CD8-positive, alpha-beta T cell (primary cell): ENCODE measurements at places on chromosomes 1 and 21. TPM values are rescaled to one million over a fixed set of nuclear protein-coding genes. Genes with fewer than 3 reads are reported as not detected.

GRCh38 chr1:116352349-116352813, 20.7 kb upstream of the ATP1A1 start:
- no peak for DNase-seq

DNA sequence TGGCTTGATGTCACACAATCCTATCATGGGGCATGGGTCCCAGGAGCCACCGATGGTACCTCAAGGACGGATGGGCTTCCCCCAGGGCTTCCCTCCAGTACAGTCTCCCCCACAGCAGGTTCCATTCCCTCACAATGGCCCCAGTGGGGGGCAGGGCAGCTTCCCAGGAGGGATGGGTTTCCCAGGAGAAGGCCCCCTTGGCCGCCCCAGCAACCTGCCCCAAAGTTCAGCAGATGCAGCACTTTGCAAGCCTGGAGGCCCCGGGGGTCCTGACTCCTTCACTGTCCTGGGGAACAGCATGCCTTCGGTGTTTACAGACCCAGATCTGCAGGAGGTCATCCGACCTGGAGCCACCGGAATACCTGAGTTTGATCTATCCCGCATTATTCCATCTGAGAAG, 46.3 kb downstream of the ACP6 start:
- DNase-seq = no peak

DNA sequence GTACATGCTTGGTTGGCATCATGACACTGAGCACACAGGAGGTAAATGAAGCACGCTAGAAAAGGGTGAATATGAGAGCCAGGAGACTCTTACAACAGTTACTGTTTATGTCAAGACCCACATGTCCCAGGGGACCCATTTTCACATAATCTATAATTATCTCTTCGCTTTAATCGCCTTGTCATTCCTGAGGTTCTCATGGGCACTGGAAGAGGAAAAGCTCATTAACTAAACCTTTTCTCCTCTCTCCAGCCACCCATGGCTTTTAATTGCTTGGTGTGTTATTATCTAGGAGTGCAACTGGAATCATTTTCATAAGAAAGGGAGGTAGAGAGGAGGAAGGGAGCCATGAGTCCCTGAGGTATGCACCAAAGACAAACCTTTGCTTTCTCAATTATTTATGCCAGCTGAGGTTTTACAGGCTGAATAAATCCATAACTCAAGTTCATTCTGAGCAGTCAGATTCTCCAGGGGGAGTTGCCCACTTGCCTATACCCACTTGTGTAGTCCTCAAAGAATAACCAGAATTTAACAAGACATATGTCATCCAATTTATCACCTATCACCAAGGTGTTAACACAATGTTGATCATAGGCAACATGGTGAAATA, 77.4 kb downstream of the ACBD6 start:
- no peak for DNase-seq

- no peak for DNase-seq
Observed at GRCh38 chr1:183246436-183246835, 60.4 kb downstream of the LAMC2 start.

GRCh38 chr1:29524285-29525065, 288.2 kb downstream of the PTPRU start:
- no peak for DNase-seq

- no peak for DNase-seq
Observed at GRCh38 chr1:56644064-56644918, 823 bp upstream of the PRKAA2 start.

GRCh38 chr21:45302082-45303061, 14.7 kb upstream of the POFUT2 start:
- peak; percentile 68 for DNase-seq

DNA sequence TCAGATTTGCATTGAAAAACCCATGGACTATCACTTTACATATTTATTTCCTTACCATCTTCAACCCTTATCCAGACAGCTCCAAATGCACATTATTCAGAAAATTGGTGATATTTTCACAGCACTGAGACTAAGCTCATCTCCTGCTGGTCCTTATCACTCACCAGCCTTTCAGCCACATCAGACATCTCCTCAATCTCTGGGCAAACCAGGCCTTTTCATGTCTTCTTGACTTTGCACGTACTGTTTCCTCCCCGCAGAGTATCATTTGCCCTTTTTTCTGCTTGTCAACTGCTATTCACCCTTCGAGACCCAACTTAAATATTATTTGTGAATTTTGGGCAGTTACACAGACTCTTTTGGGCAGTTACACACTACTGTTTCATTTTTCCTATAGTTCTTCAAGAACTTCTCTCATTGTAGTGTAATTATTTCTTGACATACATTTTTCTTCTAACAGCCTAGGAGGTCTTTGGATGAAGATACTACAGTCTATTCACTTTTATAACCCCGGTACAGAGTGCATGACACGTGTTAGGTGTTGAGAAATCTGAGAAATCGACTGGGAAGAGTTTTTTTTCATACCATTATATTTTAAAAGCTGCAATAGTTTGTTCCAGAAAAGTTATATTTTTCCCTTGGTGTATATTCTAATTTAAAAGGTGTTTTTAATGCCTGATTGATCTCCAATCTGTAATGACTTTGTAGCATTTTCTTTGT, 98.0 kb downstream of the FGGY start:
- DNase-seq = no peak

GRCh38 chr1:34164771-34165391, at the start of gene CSMD2:
Gene CSMD2 (minus strand): TSS chr1:34165230. CDS start chr1:34165097, 133 bp downstream.
- no peak for DNase-seq

DNA sequence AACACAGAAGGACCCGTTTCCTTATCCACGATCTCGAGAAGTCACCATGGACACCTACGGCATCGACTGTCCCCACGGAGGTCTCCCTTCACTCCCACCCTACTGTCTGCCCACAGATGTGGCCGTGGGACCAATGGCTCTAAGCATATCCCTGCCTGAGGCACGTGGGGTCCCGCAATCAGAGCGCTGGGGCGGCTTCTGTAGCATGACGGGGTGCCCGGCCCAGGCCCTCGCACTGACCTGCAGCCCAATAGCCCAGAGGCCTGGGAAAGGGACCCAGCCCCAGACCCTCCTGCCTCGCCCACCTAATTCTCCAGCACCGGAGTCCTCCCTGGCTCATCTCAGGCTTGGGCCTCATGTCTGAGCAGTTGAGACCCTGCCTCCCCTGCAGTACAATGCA, 132.5 kb downstream of the NPHP4 start:
- DNase-seq = no peak

DNA sequence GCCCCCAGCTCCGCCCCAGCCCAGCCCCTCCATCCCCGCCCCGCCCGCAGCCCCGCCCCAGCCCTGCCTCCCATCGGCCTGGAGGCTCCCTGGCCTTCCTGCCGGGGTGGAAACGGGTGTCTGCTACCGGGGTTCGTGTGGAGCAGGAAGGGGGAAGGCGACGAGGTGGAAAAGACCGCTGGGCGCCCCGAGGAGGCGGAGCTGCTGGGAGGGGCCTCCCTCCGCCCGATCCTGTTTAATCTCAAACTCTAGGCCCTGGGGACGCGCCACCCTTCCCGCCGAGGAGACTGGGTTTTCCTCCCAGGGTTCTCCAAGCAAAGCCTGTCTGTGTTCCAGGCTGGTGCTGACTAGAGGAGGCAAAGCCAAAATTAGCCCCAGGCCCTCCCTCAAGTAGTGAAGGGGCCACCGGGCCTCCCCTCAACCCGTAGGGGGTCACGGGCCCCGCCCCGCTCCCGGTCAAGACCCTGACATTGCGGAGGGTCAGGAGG, 16.2 kb upstream of the TTLL10 start:
- DNase-seq = no peak

- DNase-seq = no peak
Observed at GRCh38 chr1:1118011-1118875, 2.4 kb upstream of the C1orf159 start.

DNA sequence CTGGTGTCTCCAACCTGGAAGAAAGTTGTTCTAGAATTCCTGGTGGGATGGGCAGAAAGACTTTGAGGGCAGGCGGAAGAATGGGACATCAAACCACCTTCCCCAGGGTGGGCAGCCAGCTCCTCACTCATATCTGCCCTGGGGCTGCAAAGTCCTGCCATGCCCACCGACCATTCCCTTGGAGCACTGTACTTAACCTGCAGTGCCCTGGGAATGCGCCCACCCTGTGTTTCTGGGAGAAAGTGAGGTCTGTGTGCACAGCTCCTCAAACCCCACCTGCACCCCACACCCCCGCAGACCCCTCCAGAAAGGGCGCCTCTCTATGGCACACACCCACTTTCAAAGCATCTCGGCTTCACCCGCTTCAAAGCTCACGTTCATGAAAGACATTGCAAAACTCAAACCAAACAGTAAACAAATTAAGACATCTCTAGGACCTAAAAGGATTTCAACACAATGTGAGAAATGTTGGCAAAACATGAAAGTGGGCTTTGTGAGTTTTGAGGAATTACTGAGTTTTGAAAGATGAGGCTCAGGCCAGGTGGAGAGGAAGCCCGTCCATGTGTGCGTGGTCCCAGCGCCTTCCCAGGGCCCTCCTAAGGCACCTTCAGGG, 25.1 kb downstream of the KRTAP10-1 start:
- DNase-seq = no peak

GRCh38 chr1:110508028-110508940, 10.7 kb downstream of the KCNA10 start:
- no peak for DNase-seq

DNA sequence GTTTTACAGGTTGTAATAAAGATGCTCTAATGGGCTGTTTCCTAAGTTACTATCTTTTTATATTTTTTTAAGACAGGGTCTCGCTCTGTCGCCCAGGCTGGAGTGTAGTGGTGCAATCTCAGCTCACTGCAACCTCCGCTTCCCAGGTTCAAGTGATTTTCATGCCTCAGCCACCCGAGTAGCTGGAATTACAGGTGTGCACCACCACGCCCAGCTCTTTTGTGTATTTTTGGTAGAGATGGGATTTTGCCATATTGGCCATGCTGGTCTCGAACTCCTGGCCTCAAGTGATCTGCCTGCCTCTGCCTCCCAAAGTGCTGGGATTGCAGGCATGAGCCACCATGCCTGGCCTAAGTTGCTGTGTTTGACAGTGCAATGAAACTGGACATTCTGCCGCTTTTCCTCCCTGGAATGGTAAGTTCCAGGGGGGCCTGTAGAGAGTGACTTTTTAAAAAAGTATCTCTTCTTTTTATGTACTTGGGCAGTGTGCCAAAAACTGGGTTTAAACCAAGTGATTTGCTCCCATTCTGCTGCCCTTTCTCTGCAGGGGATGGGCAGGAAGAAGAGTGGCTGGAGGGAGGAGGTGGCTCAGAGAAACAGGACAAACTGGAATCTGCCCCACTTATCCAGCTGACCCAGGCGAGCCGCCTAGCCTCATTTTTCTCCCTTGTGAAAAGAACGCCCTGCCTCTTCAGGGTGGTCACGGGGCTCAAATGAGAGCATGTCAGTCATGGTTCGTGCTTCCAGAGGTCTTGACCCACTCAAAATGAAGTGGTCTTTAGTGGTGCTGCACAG, 2.3 kb downstream of the SLC37A1 start:
- no peak for DNase-seq

- DNase-seq = no peak
Observed at GRCh38 chr1:168466092-168466713, 77.6 kb downstream of the XCL2 start.

DNA sequence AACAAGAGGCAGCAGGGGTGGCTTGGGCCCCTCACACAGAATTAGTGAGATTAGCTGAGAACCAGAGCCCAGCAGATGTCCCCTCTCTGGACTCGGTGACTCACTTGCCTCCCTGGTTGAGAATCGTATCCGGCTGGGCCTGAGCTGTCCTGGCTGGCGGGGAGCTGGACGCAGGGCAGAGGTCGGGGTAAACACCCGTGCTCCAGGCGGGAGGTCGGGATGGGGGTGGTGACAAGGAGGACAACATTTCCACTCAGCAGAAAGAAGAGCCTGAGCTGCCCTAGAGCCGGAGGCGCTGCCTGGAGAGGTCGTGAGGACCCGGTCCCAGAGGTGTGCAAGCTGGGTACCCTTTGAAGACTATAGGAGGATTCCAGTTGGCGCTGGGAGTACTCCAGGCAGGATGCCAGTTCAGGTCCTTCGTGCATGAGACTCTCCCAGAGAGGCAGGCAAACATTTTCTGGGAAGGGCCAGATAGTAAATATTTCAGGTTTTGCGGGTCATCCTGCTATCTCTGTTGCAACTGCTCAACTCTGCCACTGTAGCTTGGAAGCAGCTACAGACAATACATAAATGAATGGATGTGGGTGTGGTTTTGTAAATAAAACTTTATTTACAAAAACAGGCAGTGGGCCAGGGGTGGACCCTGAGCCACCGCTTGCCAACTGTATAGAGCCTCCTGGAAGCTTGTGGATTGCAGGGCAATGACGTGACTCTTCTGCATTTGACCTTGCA, 116.8 kb upstream of the WNT4 start:
- DNase-seq = no peak

DNA sequence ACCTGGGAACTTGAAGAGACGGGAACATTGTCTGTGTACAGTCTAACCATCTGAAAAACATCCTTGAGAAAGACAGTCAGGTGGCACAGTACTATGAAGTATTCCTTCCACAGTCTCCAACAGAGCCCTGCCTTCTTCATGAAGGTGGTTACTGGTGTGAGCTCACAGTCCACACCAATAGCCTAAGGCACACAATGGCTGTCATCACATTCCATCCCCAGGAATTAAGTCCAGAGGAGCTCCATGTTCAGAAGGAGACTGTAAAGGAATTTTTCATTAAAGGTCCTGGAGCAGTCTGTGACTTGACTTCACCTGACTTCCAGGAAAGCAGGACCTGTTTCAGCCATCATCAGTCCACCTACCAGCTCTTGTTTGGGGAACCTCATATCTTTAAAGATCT, 180.2 kb downstream of the C1orf21 start:
- no peak for DNase-seq

The CR1 gene
- 8.0 TPM for total RNA-seq

The B3GALT2 gene
- total RNA-seq = 0.24 TPM

The GMEB1 gene
- total RNA-seq = 12.9 TPM

The SLC45A1 gene
- 0.60 TPM for total RNA-seq
